ENCODE measurements at places on chromosomes 1 and 21.

DNA sequence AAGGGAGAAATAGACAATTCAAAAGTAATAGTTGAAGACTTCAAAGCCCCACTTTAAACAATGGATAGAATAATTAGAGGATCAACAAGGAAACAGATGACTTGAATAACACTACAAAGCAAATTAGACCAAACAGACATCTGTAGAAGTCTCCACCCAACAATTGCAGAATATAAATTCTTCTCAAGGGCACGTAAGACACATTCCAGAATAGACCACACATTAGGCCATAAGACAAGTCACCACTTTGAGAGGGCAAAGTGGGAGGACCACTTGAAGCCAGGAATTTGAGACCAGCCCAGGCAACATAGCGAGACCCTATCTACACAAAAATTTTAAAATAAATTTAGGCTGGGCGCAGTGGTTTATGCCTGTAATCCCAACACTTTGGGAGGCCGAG lies 20.5 kb upstream of the RNF186 start:
- no peak for DNase-seq

- no peak for DNase-seq
These were observed 1.5 kb downstream of the LCE3E start for GRCh38 chr1:152565115-152565514.

DNA sequence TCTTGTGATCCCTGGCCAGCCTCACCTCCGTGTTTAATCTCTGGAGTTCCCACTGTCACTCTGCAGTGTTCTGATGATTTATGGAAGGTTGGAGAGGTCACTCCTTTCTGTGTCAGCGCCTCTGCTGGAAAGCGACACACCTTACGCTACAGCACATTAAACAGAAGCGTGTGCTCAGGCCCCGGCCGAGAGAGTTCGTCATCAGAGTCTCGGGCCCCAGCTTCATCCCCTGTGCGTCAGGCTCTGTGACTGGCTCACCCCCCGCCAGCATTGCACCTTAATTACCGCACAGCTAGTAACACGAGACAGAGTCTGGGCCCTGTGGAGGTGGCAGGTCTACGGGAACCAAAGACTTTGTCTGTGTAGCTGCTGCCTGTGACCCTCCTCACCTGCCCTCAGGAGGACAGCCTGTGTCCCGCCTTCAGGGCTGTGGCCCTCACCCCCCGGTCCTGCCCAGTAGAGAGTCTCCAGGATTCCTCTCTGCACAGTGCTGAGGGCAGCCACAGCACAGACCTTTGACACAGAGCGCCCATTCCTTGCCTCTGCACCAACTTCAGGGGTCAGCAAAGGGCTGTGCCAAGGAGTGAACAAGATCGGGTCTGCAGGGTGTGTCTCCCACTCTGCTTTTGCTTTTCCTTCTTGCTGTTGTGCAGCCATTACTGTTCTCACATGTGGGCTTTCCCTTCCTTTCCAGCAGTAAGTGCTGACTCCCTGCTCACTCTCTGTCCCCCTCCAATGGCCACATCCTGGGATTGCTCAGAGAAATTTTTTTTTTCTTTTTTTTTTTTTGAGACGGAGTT lies 157.6 kb downstream of the PGBD5 start:
- no peak for DNase-seq

DNA sequence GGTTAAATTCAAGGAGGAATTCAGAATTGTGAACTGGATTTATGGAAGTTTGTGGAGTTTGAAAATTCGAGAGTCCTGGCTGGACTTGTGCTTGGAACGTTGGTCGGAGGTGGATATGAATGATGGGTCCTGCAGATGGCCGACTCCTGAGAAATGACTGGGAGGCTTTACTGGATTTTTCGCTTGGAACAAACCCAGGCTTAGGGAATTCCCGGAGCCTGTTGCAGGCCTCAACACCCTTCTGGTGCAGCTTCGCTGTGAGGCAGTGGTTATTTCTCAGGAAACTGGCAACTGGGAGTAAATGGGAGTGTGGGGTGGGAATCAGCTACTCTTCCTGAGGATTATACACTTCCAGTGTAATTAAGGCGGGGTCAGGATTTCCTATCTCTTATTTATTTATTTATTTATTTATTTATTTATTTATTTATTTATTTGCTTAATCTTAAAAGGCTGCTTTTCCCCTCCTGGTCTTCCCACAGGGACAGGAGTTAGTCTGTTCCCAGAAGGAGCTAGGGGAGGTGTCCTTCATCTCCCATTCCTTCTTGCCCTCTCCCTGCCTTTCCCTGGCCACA lies 21.1 kb downstream of the MAPKAPK2 start:
- DNase-seq = no peak

- DNase-seq = no peak
These were observed 6.8 kb downstream of the BACH1 start for GRCh38 chr21:29305561-29305960.

GRCh38 chr1:168947041-168947440 lies 159.4 kb upstream of the ATP1B1 start:
- no peak for DNase-seq

DNA sequence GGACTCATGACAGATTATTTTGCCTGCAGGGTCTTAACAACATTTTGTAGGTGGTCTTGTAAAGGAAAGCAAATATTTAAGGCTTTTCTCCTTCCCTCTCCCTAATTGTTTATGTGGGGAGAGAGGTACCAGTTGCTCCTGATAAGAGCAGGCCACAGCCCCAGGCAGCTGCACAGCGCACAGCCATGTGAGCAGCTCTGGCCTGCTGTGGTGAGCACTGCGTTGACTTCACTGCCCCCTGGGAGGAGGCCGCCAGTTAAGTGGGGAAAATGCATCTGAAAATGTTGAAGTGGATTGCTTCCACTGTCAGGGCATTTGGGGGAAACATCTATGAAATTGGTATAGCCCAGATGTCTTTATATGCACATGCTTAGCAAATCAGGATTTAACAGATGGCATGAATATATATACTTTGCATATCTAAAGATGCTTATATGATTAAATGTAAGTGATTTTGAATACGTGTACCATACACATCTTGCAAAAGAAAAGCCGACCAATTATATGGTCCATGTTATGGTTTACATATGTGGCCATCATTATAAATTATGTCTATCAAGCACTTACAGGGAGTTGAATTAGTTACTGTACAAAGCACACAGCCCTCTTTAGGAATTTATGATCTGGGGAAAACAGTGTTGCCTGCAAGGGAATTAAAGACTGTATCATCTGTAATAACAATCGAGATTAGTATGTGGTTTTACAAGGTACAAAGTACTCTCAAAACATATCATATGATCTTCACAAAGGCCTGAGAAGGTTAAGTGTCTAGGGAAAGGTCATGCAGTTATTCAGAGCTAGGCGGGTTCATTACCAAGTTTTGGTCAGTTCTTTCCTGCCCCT lies 132.1 kb downstream of the RHOU start:
- no peak for DNase-seq

- no peak for DNase-seq
These were observed 115.0 kb downstream of the TGFB2 start for GRCh38 chr1:218459878-218460711.

GRCh38 chr21:41744028-41744930 lies 22.6 kb downstream of the RIPK4 start:
- no peak for DNase-seq

DNA sequence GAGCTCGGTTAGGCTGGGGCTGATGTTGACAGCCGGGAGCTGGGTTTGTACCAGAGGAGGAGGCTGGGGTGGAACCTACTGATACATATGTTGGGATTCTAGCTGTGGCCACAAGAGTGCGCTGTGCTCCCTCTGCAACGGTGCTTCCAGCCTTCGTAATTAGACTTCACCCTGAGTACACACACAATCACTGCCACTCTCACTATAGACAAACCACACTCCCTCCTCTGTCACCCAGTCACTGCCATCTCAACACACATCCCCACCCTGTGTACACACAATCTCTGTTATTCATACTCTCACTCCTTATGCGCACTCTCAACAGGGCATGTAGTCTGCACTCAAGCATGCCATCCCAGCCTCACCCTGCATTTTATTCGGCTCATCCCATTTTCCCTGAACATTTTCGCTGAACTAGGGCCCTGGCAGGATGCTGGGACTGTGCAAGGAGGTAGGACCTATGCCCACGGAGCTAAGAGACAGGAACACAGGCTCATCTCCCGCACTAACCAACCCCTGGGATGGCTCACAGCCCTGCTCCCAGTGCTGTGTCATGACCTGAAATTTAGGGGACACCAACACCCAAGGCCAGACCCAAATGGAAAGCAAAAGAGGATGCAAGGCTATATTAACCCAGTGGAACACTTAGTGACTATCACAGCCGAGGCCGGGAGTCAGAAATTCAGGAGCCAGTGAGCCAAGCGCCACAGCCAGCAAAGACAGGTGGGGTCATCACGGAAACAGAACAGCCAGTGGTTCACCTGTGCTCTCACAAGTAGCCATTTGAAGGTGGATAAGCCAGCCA lies 5.7 kb downstream of the GJB3 start:
- peak; percentile 31 for DNase-seq

GRCh38 chr1:75722966-75723365 lies 1.5 kb upstream of the ACADM start:
- DNase-seq = no peak

DNA sequence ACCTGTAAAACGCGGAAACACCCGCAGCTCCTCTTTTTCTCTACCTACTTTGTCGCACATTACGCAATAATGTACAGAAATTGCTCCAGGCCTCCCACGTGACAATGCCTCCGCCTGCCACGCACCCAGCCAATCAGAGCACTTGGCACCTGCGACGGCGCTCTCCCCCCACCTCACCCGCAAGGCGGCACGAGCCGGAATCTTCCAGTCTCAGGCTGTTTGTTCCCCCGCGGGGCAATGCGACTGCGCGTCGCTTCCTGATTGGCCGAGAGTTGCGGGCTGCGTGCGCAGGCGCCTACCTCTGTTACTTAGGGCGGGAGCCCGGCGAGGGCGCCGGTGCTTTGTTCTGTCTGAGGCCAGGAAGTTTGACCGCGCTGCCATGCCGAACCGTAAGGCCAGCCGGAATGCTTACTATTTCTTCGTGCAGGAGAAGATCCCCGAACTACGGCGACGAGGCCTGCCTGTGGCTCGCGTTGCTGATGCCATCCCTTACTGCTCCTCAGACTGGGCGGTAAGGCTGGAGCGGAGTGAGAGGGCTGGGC lies at the start of gene MAEL:
Gene MAEL, plus strand, starts transcription at position 307 of the 542 bp plus-strand sequence. Its CDS starts 73 bp downstream, at position 380.
- DNase-seq = no peak

DNA sequence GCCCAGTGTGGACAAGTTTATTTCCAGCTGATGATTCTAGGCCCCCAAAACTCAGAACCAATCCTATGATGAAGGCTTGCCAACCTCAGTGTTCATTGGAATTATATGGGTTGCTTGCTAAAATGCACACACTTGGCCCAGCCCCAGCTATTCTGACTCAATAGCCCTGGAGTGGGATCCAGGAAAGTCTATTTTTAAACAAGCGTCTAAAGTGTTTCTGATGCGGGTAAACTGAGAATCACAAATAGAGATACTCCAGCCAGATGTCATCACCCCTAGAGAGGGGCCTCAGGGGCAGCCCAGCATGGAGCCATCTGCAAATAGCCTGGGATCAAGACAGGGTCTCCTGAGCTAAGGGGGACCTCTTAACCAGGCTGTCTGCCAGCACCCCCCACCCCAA lies 46.0 kb downstream of the PKP1 start:
- no peak for DNase-seq

DNA sequence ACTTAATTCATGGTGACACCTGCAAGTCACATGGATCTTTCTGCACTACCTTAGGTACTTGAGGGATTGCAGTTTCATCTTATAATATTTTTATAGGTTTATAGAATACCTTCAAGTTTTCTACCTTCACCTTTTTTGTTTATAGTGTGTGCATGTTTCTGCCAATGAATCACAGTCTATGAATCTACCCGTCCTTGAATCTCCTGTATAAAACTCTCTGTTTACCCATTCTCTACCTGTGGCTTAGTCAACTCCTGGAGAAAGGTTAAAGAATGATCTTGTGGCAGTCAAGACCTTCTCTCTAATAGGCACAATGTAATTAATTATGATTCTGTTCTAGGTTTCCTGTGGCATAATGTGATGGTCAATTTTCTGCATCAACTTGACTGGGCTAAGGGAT lies 3.2 kb upstream of the GSTM2 start:
- no peak for DNase-seq

- DNase-seq = no peak
These were observed 1.6 kb upstream of the EFNA1 start for GRCh38 chr1:155125946-155126555.

DNA sequence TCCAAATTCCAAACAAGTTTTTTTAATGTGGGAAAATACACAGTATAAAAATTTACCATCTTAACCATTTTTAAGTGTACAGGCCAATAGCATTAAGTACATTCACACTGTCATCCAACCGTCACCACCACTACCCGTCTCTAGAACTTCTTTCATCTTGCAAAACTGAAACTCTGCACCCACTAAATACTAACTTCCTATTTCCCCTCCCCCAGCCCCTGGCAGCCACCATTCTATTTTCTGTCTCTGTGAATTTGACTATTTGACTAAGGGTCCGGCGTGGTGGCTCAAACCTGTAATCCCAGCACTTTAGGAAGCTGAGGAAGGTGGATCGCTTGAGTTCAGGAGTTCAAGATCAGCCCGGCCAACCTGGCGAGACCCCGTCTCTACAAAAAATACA lies 36.1 kb downstream of the CLSTN1 start:
- DNase-seq = peak; percentile 51

GRCh38 chr1:206821493-206821892 lies 43.9 kb upstream of the IL20 start:
- no peak for DNase-seq

- DNase-seq = no peak
These were observed 5.9 kb downstream of the ZYG11A start for GRCh38 chr1:52848423-52848822.

GRCh38 chr1:234427950-234428646 lies 50.9 kb downstream of the TARBP1 start:
- DNase-seq = no peak

- no peak for DNase-seq
These were observed 107.5 kb downstream of the CHRM3 start for GRCh38 chr1:239493811-239494414.
